Kidney epithelial cell (primary cell): ENCODE measurements at places on chromosomes 5 and 9.

GRCh38 chr5:11477786-11478185 is 426.5 kb downstream of the CTNND2 start:
- DNase-seq: no peak

- DNase-seq: peak; percentile 2
Measured at GRCh38 chr5:85132269-85132668, 747.6 kb upstream of the EDIL3 start.

GRCh38 chr9:81685763-81686613 is 3.4 kb downstream of the TLE1 start:
- DNase-seq: no peak

GRCh38 chr9:9790216-9790872 is 822.5 kb downstream of the PTPRD start:
- peak; percentile 10 for DNase-seq

DNA sequence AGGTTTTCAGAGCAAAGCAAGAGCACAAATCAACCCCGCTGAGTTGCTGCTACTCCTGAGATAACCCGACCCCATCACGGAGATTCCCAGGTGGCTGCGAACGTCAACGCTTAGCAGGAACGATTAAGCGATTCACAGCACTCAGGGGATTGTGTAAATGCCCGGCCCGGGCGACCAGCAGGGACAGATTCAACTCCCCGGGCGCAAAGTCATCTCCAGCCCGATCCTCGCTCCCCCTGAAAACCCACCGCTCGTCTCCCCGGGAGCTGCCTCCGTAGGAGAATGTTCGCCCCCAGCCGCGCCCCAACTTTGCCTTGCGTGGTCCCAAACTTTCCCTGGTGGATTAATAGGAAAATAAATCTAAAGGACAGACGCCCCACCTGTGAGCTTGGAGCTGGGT is 685 bp downstream of the SLC24A2 start:
- DNase-seq: no peak

- DNase-seq: peak; percentile 87
Measured at GRCh38 chr5:16916262-16916878, 19.7 kb downstream of the MYO10 start.

- peak; percentile 74 for DNase-seq
Measured at GRCh38 chr5:94901191-94901979, 282.9 kb downstream of the SLF1 start.

DNA sequence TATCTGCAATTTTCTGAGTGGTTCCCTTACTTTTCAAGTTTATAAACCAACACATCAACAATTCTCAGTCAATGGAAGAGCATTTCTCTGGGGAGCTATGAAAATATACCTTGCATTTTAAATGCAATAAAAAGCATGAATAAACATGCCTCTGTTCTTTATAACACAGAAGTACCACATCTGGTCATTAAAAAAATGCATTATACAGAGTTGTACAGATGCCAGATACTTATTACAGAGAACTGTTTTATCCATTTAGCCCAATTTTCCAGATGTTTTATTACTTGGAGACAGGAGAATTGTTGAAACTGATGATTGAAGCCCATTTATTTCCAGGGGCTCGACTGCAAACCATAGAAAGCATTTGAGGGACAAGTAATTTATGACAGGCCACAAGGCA is 19.2 kb upstream of the HEXB start:
- no peak for DNase-seq
